ENCODE measurements at places on chromosomes 6 and 20.

- no peak for DNase-seq
Observed at GRCh38 chr6:88922775-88923548, 40.5 kb downstream of the RNGTT start.

DNA sequence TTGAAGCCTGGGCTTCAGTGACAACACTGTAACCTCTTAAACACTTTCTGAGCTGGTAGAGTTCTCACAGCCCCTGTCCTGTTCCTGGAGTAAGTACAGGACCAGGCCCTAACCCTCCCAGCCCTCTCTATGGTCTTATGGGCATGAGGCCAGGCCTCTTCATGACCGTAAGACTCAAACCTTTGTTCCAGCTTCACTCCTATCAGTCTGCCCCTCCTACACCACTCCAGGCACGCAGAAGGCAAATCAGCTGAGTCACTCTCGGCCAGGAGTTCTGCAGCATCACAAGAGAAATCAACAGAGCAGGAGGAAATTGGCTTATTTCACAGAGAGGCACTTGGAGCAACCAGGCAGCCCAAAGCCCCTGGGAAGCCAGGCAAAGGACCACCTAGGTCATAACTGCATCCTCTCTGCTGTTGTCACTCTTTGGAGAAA, 25.3 kb upstream of the CHD6 start:
- no peak for DNase-seq

DNA sequence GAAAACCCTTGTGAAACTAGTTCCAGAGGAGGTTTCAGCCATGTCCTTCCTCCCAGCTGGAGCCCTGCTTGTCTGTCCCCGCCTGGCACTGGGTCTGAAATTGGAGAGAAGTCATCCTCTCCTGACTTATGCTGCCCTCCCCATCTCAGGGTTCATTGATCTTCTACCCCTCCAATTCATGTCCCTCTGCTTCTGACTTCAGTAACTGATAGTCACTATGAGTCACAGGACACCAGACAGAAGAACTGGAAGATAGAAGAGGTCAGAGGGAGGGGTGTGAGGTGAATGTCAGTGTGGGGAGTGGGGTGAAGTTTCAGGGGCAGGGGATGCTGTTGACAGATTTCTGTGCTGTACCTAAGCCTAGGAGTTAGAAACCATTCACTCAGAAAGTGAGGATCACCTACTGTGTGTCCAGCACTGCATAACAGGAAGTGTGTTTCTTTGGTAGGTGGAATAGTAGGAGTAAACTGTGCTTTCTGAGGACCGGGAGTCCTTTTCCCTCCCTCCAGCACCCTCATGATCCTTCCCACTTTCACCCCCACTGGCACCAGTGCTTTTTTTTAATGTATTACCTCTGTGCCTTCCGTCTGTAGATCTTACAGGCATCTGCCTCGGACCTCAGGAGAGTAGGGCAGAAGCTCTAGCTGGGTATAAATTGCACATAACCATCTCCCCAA, 627 bp upstream of the RPP21 start:
- DNase-seq: no peak

- DNase-seq: no peak
Observed at GRCh38 chr6:163461696-163462095, 47.2 kb downstream of the QKI start.

- no peak for DNase-seq
Observed at GRCh38 chr6:33507261-33507660, 52.9 kb downstream of the ZBTB9 start.

Measured in osteoblast (primary cell).